MM.1S (cell line): ENCODE measurements at places on chromosomes 13 and 19.

DNA sequence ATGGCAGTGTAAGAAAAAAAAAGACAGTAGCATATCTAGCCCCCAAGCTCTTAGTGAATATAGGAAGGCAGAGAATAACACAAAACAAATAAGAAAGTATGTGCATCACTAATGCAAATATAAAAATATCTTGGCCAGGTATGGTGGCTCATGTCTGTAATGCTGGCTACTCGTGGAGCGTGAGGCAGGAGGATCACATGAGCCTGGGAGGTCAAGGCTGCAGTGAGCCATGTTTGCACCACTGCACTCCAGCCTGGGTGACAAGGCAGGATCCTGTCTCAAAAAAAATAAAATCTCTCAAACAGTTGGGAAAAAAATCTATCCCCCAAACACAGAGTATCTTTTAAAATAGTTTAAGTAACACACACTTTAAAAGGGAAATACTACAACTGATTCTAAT, 17.4 kb downstream of the SPART start:
- DNase-seq: no peak

- no peak for DNase-seq
Measured at GRCh38 chr19:30848636-30849425, 476.6 kb downstream of the ZNF536 start.

DNA sequence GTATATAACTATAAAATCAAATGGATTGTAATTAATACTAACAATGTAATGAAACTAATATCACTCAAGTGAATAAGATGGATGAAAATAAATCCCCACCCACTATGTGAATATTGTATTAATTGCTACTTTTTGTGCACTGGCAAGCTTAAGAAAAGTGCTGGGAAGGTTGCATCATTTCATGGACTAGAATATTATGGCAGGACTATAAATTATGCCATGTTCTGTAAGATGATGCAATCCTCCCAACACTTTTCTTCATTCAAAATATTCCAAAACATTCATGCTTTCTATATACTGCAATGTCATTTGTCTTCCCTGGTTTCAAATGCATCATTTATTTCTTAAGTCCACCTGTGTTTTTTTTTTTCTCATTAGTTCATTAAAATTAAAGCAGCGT, 457.6 kb upstream of the GPC6 start:
- DNase-seq: no peak

DNA sequence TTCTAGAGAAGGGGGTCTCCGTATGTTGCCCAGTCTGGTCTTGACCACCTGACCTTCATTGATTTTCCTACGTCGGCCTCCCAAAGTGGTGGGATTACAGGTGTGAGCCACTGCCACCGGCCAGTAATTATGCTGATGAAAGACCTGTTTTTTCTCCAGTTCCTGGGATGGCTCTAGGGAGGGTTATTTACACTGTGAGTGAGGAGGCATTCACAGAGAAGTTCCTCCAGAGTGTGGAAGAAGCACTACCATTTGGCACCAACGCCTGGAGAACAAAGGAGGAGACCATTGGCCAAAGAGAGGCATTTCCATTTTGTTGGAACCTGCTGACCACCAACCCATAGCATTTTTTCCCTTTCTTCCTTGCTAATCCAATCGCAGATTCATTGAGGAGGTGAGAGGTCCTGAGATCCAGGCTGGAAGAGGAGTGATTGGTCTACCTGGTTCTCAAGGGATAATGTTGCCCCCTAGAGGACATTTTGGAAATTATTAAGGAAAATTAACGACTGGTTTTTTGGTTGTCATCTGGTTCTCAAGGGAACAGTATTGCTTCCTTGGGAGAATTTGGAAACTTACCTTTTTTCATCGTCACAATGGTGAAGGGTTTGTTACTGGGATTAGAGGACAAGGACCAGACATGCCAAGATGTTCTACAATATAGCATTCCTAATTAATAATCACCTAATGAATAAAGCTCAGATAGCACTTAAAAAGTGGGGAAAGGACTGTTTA, 5.5 kb upstream of the SAE1 start:
- DNase-seq: peak; percentile 55

GRCh38 chr13:95360052-95360451, 58.8 kb upstream of the ABCC4 start:
- no peak for DNase-seq

GRCh38 chr13:76879203-76879882, 6.9 kb downstream of the KCTD12 start:
- peak; percentile 54 for DNase-seq

DNA sequence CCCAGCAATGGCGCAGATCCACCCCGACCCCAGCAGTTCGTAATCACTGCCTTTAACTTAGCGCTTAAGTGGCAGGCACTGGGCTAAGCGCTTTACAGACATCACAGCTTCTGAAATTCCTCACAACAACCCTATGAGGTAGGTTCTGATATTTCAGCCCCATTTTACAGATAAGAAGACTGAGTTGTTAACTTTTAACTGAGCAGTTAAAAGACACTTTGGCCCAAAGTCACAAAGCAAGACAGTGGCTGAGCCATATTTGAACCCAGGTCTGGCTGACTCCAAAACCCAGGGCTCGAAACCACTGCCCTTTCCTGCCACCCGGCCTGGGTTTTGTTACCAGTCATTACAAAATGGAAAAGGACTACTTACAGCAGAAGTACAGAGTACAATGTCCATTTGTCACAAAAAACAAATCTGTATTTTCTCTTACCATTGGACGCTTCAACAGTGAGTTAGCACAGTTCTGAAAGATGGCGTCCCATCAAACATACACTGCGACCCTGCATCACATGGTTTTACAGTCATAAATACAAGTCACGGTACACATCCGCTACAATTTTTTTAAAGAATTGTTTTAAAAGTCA, 8.5 kb downstream of the HNRNPL start:
- no peak for DNase-seq

DNA sequence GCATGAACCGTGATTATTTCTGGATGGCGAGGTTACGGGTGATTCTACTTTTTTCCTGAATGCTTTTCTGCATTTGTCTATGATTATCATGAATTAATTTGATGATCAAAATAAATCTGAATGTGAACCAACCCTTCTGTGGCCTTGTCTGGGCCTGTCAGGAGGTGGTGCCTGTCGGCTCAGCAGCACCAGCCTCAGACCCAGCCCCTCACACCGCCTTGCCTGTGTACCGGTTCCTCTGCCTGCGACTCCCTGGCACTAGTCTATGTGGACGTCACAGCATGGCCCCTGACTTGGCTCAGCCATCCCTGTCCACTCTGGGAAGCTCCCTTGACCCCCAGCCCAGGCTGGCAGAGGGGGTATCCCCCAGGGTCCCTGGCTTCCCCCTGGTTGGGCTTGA, 15.5 kb upstream of the RABAC1 start:
- DNase-seq: no peak

DNA sequence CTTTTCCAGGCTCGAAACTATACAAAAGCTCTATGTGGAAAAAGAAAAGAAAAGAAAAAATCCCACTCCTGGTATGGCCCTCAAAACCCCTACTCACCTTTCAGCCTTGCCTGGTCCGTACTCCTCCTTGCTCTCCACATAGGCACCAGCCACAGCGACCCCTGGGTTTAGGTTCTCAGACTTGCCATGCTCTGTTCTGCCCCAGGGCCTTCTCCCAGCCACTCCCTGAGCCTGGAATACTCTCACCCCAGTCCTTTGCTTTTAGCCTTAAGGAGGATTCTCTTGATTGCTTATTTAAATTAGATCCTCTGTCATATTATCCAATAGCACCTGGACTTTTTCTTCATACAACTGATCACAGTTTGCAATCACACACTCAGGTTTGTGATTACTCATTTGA, 522.5 kb downstream of the DIAPH3 start:
- DNase-seq: no peak
